ENCODE measurements at places on chromosomes 12 and 14. TPM values are rescaled to one million over a fixed set of nuclear protein-coding genes. Genes with fewer than 3 reads are reported as not detected.

DNA sequence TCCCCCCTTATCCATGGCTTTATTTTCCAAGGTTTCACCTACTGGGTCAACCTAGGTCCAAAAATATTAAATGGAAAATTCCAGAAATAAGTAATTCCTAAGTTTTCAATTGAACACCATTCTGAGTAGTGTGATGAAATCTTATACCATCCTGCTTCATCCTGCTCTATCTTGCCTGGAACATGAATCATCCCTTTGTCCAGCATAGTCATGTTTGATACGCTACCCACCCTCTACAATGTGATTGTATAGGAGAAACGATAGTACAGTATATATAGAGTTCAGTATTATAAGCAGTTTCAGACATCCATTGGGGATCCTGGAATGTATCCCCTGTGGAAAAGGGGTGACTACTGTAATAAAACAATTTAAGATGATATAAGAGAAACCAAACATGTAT lies 62.2 kb downstream of the IFNG start:
- DNase-seq, result no peak

GRCh38 chr12:116483959-116484750 lies 75.0 kb upstream of the MAP1LC3B2 start:
- no peak for DNase-seq

GRCh38 chr12:131947482-131948027 lies 2.2 kb upstream of the EP400 start:
- no peak for DNase-seq

SLC24A4 gene
- total RNA-seq, result 0.26 TPM

SDR9C7 gene
- not detected for total RNA-seq

RIPK3 gene
- not detected for total RNA-seq

OTOGL gene
- 0.12 TPM for total RNA-seq

FOXG1 gene
- total RNA-seq, result not detected

FOXN4 gene
- total RNA-seq, result 1.3 TPM

LLPH gene
- total RNA-seq, result 24.9 TPM

All from neural crest cell (in vitro differentiated cells).